ENCODE measurements at places on chromosomes 5 and 9. TPM values are rescaled to one million over a fixed set of nuclear protein-coding genes. Genes with fewer than 3 reads are reported as not detected.

DNA sequence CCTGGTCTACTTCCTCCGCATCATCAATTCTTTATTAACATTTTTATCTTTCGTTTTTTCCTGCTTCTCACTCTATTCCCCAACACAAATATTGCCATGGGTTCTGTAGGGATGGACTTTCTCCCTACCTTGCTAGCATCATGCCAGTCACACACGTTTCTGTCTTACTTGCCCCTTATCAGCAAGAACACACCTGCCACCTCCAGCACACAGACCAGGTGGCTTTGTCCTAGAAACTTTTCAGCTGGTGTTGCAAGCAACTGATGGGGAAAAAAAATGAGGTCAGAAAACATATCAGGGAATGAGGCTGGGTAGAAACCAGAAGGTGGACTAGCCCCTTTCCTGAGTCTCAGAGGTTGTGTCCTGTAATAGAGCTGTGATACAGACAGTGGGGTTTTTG lies 5.8 kb downstream of the SH3RF2 start:
- H3K36me3 ChIP-seq = no peaks in the 10 kb centered on the region
- no peak for DNase-seq
- H3K27ac ChIP-seq = no peak overlapping the region

DNA sequence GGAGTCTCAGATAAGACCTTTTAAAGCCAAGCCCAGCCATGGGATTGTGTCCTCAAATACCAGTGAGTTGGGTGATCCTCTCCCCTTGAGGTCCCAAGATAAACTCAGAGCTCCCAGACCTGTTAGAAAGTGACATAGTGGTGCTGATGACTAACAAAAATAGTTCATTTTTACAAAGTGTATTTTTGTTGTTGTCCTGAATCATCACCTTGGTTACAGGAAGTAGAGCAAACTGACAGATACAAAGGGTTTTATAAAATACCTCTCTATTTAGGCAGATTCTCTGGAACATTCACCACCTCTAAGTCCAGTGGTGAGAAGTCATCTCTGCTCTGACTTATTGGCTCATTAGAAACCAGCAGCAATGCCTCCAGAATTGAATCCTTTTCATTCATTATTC lies 259.3 kb downstream of the CEMIP2 start:
- H3K4me1 ChIP-seq = no peaks in the 10 kb centered on the region
- no peak overlapping the region for H3K27ac ChIP-seq
- no peak for DNase-seq
- no peaks in the 10 kb centered on the region for H3K36me3 ChIP-seq
- no peaks in the 10 kb centered on the region for H3K27me3 ChIP-seq

GRCh38 chr5:74621492-74621891 lies 19.0 kb downstream of the ENC1 start:
- no peak for DNase-seq
- H3K36me3 ChIP-seq = no peaks in the 10 kb centered on the region
- no peak overlapping the region for H3K27ac ChIP-seq
- no peaks in the 10 kb centered on the region for H3K4me1 ChIP-seq

DNA sequence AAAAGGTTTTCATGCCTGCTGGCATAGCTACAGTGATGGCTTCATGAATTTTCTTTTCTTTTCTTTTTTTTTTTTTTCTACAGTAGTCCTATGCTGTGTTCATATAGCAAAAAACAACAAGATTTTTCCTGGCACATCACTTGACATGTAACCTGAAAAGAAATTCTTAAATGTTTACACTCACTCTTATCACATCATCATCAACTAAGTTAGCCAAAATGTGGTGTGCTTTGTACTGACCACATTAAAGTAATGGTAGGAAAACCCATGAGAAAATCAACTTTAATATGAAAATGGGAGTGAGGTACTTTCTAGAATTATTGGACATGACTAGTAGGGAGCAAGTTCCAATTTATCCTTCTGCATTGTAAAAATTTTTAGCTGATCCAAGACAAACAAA lies 146.7 kb downstream of the SSBP2 start:
- no peaks in the 10 kb centered on the region for H3K27me3 ChIP-seq
- no peak for DNase-seq
- no peaks in the 10 kb centered on the region for H3K4me1 ChIP-seq

DNA sequence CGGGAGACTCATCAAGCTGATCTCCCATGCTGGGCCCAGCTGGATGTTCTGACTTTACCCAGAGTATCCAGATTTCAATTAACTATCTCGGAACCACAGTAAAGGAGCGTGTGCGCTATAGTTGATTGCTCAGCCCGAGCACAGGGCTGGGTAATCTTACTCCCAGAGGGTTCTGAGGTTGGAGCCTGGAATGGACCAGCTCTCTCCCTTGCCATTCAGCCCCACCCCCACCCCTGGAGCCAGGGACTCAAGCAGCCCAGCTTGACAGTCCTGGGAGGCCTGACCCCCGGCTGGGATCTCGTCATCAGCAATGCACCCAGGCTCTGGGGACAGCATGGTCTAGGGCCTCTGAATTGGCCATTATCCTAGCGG lies 23.7 kb upstream of the PTGES start:
- H3K4me1 ChIP-seq = no peaks in the 10 kb centered on the region
- H3K27me3 ChIP-seq = peaks cover 14% of the 10 kb centered on the region
- no peaks in the 10 kb centered on the region for H3K36me3 ChIP-seq
- no peak for DNase-seq
- H3K27ac ChIP-seq = no peak overlapping the region
- no peak overlapping the region for H3K4me3 ChIP-seq

The BTNL9 gene
- polyA plus RNA-seq = 40.7 TPM

The KCNT1 gene
- not detected for polyA plus RNA-seq
